Fibroblast of pulmonary artery (primary cell): ENCODE measurements at places on chromosomes 13 and 19.

GRCh38 chr19:8456064-8456463, 11.3 kb downstream of the HNRNPM start:
- DNase-seq: no peak

GRCh38 chr13:45156565-45157361, 36.5 kb downstream of the GTF2F2 start:
- DNase-seq: no peak

DNA sequence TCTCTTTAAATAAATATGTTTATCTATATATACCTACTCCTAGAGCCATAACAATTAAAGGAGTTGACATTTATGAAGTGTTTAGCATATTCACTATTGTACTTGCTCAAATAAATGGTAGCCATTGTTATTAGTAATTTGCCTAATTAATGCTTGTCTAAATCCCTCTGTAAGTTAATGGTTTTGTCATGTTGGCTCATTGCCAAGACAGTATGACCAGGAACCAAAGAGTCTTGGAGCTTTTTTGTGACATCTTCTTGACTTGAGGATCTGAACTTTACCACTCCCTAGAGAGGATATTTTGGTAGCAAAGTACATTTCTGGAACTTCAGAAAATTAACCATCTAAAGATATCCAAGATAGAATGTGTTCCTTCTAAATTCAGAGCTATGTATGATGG, 15.5 kb downstream of the FRY start:
- no peak for DNase-seq

DNA sequence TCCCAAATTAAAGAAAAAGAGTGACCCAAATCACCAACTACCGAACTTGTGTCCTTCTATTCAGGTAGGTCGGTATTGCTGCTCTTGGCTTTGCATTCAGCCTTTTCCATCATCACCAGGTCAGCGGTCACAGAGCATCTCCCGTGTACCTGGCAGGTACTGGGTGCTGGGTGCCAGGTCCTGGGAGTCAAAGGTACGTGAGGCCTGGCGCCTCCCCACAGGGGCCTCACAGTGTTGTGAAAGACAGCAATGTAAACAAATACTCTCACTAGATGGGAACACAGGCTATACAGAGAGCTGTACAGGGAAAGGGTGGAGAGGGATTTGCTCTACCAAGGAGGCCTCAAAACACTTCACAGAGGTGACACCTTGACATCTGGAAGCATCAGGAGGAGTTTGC, 86.7 kb downstream of the ZIC5 start:
- DNase-seq: no peak

DNA sequence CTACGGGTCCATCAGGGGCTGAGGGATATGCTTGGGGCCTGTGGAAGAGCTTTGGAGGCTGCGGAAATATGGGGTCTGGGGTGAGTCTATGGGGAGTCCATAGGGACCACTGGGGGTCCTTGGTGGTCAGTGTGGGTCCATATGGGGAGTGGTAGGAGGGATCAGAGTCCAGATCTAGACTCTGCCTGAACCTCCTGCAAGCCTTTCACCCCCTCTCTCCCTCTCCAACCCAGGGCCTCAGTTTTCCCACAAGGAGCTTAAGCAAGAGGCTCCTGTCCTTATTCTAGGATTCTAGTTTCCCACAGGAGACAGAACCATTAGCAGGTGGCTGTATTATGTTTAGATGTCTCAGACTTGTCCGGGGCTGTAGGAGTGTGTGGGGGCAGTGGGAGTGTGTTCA, 161.9 kb upstream of the TSHZ3 start:
- DNase-seq: no peak

DNA sequence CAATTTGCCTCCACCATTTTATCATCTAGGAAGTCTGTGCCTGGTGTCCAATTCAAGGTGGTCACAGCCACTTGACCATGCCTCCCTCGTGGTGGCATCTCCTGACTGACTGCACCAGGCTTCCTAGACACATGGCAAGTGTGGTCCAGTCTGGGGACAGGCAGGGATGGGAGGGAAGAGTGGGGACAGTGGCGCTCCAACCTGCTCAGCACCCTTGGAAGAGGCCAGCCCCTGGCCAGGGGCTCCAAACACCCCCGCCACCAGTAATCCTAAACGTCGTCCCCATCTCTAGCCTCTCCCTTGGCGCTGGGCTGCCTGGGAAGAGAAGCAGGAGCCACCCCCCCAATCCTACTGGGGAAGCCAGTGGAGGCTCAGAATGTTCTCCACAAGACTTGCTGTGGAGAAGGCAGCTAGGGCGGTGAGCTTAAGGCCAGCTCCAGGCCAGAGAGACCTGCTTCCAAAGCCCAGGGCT, 2.7 kb downstream of the RPL36 start:
- DNase-seq: no peak
